ENCODE measurements at places on chromosomes 2 and 18.

GRCh38 chr18:2515171-2515787, 56.0 kb downstream of the METTL4 start:
- no peak for ATAC-seq

DNA sequence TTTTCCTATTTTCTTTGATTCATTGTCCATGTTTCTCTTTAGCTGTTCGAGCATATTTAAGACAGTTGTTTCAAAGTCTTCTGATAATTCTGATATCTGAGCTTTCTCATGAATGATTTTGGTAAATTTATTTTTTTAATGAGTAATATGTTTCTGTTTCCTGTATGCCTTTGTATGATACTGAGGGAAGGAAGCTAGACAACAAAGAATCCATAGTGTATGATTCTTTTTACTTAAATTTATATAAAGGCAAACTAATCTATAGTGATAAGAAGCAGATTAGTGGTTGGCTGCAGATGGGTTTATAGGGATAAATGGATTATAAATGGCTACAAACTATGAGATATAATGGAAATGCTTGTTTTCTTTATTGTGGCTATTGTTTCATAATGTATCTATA, 352.7 kb upstream of the CDH2 start:
- no peak for ATAC-seq

DNA sequence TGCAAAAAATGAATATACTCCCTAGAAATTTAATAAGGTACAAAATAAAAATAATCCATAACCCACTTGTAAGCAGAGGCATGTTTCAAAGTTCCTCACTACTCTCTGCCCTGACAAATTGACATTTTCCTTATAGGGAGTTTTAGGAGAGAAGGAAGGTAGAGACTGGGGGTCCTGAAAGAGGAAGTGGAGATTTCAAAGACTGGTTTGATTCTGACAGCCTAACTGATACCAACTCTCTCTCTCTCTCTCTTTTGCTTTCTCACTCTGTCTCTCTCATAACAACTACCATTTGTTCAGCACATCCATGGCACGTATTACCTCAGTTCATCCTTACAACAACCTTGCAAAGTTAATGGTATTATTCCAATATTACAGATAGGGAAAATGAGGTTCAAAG, 18.6 kb downstream of the FZD7 start:
- ATAC-seq = no peak

- ATAC-seq = no peak
Observed at GRCh38 chr2:71452565-71452964, 796 bp upstream of the DYSF start.

DNA sequence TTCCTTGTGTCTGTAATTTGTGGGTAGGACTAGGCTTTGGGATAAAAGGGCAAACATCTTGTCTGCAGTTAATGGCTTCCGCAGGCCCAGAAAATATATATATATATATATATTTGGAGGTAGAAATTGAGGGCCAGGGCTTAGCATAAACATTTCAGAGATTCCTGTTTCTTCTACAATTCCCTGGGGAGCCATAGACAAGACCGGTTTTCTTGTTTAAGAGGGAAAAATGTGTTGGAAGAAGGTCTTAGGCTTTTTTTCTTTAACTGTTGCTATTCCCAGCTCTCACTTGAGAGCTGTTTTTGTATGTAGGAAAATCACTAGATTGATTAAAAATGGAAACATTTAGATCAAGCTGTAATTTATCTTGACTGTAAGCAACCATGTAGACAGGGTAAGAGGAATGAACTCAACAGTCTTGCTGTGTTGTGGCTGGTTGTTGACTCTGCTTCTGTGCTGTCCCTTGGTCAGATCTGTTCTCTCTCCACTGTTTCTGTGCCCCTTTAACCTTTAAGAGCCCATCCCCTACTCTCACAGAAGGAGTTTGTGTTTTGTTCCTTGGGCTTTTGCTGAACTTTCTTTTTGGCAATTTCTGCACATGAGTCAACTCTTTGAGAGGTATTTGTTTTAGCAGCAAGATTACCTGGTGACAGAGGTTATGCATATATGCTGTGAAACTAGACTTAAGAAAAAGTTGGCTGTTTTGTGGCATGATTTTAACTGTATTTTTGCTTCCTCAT, 58.3 kb downstream of the EFEMP1 start:
- ATAC-seq = no peak

DNA sequence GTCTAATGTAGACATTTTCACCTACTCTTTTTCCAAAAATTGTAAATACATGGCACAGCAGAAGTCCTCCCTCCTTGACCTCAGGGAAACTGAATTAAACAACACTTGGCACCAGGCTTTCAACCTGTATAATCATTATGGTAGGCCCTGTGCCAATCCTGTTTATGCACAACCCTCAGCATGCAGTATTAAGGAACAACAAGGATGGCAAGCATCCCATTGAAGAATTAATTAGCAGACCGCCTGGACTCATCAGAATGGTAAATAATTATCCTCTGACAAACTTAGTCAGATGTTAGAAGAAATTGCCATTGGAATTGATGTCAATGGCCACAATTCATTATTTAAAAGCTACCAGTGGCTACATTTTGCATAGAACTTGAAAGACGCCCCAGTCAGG, 66.3 kb upstream of the GALNT5 start:
- ATAC-seq = no peak

DNA sequence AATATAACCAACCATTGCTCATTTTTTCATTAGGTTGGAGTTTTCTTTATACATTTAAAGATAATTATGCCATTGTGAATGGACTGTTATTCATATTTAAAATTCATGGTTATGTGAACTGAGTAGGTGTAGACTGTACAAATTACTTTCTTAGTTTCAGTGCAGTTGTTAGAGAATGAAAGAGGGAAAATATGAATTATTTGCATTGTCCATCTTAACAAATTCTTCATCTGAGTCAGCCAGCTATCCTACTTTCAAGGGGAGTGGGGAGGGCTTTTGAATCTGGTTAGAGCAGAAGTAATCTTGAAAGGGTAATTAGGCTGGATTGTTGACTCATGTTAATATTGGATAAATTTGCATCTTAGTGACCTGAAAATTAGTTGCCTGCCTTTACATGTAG, 212.0 kb downstream of the MCFD2 start:
- no peak for ATAC-seq

DNA sequence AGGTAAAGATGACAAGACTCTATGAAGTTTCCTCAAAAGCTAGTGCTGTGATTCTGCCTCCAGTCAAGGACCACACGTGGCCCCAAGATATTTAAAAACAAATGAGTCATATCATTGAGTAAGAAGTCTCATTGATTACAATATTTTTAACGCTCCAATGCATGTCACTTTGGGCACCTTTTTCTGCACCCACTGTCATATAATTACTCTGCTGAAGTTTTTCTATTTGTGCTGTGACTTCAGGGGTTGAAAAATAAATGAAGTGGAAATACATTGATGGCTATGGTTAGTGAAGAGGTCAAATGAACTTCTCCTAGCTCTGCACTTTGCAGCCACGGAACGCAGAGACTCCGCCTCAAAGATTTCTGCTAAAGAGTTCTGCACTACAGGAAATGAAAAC, 344.3 kb upstream of the KYNU start:
- no peak for ATAC-seq

GRCh38 chr18:24862201-24862816, 401.9 kb downstream of the HRH4 start:
- ATAC-seq = no peak

- ATAC-seq = no peak
Observed at GRCh38 chr2:74290466-74291217, 52.6 kb downstream of the SLC4A5 start.

GRCh38 chr2:99495115-99495860, 5.5 kb upstream of the REV1 start:
- ATAC-seq = no peak

DNA sequence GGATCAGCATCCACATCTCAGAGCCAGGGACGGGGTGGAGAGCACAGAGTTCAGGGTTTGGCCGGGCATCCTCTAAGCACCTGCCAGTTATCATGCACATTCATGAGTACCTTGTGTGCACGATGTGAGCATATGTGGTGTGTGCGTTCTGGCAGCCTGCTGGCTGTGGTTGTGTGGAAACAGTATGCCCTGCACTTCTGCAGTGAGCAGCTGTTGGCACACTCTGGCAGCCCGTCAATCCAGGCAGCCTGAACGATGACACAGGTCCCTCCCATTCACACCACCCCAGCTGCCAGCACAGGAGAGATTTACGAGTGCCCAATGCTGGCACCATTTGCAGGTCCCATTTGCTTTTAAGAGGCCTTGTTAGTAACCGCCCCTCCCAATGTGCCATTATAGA, 74.2 kb downstream of the CD8B2 start:
- ATAC-seq = no peak

DNA sequence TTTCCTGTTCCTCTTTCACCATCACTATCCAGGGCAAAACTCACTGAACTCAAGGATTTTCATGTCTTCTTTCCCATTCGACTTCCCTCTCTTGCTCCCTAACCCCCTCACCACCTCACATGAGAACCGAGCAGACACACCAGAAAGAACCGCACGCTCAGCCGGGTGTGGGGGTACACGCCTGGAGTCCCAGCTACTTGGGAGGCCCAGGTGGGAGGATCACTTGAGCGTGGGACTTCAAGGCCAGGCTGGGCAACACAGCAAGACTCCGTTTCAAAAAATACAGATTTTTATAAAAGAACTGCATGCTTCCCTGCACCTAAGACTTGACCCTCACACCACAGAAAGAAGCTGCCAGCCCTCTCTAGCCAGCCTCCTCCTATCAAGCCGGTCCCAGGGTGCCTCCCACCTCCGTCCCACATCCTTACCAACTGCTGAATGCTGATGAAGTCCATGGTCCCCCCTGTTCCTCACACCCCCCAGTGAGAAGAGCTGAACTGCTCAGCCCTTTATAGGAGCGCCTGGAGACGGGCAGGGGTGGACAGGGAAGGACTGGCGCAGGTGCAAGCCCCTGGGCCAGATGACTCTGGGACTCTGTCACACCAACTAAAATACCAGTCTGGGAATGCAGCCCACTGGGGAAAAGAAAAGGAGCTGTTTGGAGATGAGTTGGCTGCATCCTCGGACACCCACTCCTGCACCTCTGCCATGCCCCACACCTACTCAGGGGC, at the start of gene ANKRD23:
ANKRD23 (minus strand) TSS at position 484 of the 731 bp plus-strand sequence; CDS start at position 455, 29 bp downstream.
- ATAC-seq = no peak

- ATAC-seq = no peak
Observed at GRCh38 chr2:197614532-197614931, 60.9 kb downstream of the RFTN2 start.

DNA sequence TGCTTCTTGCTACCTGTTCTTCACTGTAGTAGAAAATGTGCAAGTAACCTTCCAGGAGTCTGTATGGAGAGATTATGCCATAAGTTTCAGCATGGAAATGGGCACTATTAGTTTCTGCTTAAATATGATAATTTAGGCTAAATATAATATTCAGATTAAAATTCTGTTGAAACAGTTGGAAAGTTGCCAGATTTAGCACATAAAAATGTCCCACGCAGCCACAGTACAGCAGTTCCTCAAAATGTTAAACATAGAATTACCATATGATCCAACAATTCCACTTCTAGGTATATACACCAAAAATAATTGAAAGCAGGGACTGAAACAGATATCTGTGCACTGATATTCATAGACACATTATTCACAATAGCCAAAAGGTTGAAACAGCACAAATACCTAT, 121.2 kb downstream of the NRP2 start:
- ATAC-seq = no peak

DNA sequence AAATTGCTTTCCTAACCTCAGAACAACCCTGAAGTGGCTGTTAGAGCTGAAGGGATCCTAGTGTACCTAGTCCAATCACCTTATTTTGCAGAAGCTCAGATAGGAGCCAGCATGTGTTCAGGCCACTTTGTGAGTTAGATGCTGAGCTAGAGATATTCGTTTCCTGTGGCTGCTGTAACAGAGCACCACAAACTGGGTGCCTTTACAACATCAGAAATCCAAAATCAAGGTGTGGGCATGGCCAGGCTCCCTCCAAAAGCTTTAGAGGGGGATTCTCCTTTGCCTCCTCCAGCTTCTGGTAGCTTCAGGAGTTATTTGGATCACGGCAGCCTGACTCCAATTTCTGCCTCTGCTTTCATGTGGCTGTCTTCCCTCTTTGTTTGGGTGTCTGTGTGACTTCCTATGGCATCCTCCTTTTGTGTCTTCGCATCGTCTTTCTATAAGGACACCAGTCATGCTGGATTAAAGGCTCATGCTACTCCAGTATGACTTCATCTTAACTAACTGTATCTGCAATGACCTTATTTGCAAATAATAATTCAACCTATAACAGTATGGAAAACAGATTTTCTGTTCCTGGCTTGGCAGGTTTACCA, 86.3 kb upstream of the TGFA start:
- ATAC-seq = no peak
